ENCODE measurements at places on chromosomes 13 and 19.
A peak's percentile ranks its signal among the peaks of the same experiment; 100 is the strongest.

DNA sequence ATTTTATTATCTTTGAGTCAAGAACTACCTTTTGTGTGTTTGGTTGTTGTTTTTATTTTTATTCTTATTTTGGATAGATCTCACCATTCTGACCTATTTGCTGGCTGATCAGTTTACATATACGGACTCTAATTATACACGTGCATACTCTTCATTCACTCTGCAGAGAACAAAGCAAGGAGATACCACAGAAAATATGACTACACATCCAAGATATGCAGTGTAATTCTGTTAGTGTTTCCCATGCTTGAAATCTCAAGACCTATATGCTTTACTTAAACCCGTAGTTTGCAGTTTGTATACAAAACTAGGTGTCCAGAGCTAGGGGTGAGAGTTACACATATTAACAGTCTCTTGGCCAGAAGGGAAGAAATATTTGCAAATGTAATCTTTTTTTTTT is 205.5 kb downstream of the DCLK1 start:
- no peak for DNase-seq

DNA sequence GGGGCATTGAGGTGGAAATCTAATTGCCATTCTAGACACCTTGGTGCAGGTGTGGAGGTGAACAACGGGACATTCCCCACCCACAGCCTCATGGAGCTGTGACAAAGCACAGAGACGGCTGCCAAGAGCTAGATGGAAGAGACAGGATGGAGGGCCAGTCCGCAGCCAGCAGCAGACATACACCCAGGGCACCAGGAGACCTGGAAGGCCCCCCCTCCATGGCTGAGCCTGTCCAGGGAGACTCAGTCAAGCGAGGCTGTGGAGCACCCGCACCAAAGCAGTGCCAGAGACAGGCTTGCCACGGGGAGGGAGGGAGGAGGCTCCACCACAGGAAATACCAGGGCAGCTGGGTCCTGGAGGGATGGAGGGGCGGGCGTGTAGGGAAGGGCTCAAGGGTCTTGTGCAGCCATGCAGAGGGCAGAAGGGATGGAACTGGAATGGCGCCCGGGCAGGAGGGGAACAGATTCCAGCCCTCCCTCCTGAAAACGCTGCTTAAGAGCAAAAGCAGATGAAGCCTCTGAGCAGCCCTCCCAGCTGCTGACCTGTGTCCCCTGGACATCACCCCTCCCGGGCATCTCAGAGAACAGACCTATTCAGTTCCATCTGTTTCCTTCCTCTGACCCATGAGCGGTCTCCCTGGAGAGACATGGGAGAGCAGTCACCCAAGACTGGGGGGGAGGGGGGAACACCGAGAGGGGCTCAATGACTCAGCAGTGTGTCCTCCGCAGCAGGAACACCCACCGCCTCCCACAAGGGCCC is 14.4 kb downstream of the EPS15L1 start:
- DNase-seq: peak; percentile 27

DNA sequence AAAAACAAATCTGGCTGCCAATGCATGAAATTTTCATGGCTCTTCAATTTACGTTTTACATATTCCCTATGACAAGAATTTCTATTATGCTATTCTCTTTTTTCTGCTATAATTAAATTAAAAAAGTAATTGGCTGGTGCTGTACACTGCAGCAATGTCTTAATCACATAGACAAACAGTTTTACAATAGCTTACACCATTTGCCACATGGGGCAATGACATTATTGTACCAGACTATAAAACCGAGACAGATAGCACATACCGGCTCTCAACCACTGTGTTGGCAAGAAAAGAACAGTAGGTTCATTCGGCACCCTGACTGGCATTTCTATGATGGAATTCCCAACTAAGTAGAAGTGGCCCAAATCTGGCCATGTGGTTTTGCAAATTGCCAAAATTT is 67.7 kb downstream of the DACH1 start:
- no peak for DNase-seq

DNA sequence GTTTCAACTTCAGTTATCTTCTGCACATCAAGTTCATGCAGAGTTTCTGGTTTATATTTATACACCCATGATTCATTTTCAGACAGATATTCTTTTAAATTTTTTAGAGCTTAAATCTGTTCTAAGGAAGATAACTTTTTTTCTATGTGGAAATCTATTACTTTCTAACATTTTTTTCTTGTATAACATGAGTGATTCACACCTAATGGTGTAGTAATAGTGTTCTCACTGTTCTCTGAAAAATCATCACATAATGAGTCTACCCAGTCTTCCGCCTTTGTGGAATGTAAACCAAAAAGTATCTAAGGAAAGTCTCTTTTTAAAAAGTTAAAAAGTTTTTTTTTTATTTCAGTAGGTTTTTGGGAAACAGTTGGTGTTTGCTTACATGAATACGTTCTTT is 70.8 kb downstream of the FNDC3A start:
- DNase-seq: no peak

GRCh38 chr19:2084993-2085720 is 11.0 kb downstream of the MOB3A start:
- DNase-seq: peak; percentile 93

GRCh38 chr13:93217721-93218261 is 8.8 kb upstream of the GPC6 start:
- DNase-seq: peak; percentile 40

GRCh38 chr19:12244370-12244769 is 50.3 kb downstream of the ZNF44 start:
- no peak for DNase-seq

GRCh38 chr19:53357821-53358581 is 7.5 kb upstream of the ZNF525 start:
- no peak for DNase-seq

DNA sequence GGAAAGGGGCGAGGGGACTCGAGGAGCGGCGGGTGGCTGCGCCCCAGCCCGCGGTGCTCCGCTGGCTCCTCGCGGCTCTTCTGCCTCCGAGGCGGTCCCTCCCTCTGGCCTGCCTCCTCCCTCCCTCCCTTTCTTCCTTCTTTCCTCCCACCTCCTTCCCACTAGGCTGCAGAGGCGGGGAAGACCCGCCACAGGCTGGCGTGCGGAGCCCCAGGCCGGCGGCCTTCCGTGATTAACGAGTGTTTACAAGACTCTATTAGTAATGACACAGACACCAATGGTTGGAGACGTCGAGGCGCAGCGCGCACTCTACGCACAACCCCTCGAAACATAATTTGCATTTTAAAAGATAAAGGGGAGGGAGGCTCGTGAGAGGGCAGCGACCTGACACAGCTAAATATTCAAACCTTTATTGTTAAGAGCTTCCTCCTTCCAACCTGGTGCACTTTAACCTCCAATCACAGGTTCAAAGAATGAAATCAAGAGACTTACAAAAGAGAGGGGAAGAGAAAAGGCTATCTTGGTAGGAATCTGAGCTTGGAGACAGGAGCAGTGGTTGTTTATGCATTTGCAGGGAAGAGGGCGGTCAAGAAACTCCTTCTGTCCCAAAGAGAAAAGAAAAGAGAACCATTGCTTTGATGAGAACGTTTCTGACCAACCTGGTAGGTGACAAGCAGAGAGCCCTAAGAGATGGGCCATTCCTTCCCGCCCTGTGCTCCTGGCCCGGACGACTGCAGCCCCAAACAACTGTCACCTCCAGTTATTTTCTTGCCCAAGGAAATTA is at the start of gene CDX2:
TSS of gene CDX2 (minus strand) at position 234 of the 784 bp plus-strand sequence. CDS start 309 bp downstream, outside the sequence.
- no peak for DNase-seq

DNA sequence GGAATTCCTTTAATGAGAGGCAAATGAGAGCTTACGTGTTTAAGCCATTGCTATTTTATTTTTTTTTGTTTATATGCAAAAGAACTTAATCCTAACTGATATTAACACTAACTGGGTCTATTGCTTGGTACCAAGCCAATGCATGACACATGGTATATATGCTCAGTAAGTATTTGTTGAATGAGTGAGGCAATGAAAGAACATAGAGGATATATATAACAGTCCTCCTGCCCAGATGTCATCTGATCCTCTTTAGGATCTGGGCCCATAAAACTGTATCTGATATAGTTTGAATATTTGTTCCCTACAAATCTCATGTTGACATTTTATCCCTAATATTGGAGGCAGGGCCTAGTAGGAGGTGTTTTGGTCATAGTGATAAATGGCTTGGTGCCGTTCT is 13.0 kb upstream of the ALOX5AP start:
- no peak for DNase-seq

GRCh38 chr19:16021796-16022195 is 54.5 kb upstream of the TPM4 start:
- no peak for DNase-seq

GRCh38 chr13:95426631-95427030 is 125.4 kb upstream of the ABCC4 start:
- no peak for DNase-seq

DNA sequence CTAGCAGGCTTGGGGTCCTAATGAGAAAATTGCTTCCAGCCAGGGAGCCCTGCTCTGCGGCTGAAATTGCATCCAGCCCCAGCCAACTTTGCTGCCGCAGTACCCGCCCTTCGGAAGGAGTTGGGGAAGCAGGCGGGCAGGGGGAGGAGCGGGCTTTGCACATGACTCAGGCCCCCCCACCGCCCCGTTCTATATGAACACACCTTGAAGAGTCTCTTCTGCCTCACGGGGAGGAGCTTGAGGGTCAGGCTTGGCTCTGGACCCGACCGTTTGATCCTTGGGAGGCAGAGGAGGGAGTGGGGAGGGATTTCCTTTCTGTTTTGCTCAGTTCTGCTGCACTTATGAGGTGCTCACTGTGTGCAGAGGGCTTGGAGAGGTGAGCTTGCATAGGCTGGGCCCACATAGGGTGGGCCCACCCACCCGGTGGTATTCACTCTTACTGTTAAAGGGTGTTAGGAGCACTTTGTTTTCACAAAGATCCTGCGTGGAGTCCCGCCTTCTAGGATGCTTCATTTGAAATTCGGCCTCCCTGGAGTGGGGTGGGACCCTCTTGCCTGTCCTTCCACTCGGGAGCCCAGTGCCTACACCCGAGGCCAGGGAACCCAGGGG is 46.5 kb downstream of the LYL1 start:
- peak; percentile 90 for DNase-seq

DNA sequence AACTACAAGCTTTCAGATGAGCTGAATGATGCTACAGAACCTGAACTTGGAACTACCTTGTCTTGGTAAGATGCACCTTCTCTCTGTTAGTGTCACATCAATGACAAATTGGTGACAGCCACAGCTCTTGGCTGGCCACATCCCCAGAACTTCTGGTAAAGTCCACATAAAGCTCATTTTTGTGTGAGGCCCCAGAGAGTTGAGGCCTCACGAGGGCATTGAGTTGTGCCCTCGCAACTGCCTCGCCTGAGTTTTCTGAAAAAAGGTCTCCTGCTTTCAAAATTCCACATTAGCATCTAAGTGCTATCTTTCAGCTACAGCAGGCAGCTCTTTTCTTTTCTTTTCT is 42.6 kb downstream of the MRPL57 start:
- no peak for DNase-seq

DNA sequence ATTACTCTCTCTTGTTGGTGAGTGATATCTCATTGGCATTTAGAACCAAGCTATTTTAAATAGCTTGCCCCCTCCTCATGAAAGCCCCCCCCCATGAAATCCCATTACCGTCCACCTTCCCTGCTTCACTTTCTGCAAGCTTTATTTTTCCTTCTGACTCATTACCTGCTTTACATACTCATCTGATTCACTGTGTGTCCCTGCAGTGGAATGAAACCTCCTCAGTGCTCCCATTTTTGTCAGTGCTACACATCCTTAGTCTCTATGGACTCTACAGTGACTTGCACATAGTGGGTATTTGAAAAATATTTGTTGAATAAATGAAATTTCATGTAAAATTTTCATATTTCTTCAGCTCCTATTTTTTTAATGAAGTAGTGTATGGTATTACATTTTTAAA is 62.3 kb downstream of the DOCK9 start:
- DNase-seq: no peak

DNA sequence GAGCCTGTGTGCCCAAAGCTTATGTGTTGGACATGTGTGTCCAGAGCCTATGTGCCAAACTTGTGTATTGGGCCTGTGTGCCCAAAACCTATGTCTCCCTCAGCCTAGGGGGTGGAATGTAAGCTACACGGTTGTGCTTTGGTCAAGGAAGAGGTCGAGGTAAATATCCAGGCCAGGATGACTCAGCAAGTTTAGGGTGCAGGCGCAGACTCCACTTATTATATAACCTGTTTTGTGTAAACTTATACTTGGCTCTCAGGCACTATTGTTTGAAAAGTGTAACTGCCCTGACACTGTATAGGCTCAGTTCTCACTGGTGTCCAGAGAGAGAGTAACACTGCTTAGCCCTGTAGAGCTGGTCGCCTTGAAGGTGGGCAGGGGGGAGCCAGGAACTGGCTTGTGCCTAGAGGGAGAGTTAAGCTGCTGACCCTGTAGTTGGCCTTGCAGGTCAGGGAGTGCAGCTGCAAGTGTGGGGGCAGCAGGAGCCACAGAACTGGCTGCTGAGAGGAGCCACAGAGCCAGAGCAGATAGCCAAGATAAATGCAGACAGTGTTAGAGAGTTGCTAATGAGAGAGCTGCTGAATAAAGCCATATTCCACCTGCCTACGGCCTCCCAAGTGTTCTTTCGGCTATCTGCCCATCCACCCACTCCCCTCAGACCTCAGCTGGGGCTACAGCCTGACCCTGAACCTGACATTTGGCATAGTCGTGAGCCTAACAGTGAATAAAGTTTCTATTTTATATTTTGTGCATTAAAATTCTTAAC is 517.2 kb upstream of the SLITRK1 start:
- DNase-seq: peak; percentile 9

GRCh38 chr19:34241513-34242337 is 12.6 kb upstream of the GARRE1 start:
- no peak for DNase-seq

GRCh38 chr13:33186861-33187291 is 98.7 kb downstream of the STARD13 start:
- DNase-seq: peak; percentile 25

GRCh38 chr13:76043874-76044273 is 407.7 kb downstream of the LMO7 start:
- peak; percentile 10 for DNase-seq

- DNase-seq: no peak
These were observed 835.6 kb upstream of the MIR17HG start for GRCh38 chr13:90511903-90512302.

DNA sequence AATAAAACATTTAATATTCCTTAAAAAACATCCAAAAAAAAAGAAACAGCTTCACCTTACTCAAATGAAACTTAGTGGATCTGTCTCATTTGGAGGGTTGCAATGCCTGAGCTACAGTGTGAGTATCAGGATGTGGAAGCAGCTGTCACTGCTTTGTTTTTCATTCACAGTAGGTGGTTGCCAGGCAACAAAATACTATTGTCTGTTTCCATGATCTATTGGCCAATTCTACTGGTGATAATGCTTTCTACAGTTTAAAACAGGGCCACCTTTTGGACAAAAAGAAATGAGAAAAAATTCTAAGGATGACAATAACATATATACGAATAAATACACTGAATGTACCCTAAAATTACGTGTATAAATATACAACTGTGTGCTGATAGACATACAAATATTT is 3.0 kb downstream of the ENOX1 start:
- DNase-seq: peak; percentile 54

GRCh38 chr19:19537075-19538048 is 703 bp upstream of the CILP2 start:
- no peak for DNase-seq

- DNase-seq: no peak
These were observed 661 bp downstream of the KCNJ14 start for GRCh38 chr19:48455908-48456562.

Data from MCF 10A (cell line).